ENCODE measurements at places on chromosomes 3 and 15.

DNA sequence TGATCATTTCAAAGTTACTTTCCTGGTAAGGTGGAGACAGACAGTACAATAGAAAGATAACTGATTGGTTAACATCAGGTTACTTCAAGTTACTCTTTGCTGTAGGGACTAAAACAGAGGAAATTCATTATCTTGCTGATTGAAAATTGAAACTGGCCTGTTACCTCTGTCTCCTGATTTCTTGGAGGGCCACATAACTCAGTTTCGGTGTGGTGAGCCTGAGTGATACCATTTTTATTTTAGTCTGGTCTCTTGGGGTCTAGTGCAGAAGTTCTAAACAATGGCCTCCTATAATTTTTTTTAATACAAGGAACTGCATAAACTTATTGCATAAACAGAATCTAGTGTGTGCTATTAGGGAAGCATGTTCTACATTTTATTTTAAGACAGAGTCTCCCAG is 1.2 kb upstream of the ICE2 start:
- DNase-seq, result no peak

DNA sequence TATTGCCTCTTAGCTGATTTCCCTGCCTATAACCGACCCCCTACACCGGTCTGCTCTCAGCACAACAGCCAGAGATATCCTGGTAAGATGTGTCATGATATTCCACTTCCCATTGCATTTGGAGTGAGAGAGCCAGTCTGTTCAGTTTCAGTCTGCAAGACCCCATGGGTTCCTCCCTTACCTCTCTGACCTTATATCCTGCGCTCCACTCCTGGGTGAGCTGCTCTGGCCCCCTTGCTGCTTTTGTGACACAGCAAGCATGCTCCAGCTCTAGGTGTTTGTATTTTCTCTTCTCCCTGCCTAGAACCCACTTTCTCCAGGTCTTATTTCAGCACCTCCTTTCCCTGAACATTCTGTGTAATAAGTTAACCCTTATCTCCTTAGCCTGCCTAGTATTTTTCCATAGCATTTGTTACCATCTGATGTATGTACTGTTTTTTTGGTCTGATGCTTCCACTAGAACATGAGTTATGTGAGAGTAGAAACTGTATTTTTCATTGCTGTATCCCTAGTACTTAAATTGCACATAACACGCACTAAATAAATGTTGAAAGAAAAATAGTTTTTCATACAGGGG is 44.2 kb downstream of the CMTM8 start:
- DNase-seq, result no peak

DNA sequence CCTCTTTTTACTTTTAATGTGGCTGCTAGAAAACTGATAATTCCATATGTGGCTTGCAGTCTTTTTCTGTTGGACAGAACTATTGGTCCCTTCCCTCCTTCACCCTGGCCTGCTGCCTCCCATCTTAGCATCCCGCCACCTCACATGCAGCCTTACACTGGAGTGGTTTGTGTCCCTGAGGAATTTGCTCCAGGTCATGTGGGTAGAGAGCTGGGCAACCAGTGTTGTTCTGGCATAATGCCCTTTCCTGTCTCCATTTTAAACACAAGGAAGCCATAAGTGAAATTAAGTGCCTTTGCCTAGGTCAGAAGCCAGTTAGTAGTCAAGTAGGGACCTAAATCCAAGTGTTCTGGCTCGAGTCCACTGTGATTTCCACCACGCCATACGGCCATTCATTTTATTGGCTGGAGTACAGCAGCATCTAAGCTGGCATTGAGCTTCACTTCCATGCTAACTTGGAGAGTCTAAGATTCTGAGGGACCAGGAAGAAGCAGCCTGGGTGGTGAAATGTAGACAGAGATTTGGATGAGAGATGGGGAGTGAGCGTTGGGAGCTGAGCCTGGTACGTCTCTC is 46.0 kb upstream of the PLXNA1 start:
- DNase-seq, result no peak

GRCh38 chr3:127792541-127793292 is 29.6 kb downstream of the MGLL start:
- DNase-seq, result no peak

GRCh38 chr3:83002869-83003445 is 1241.5 kb upstream of the GBE1 start:
- DNase-seq, result no peak

- no peak for DNase-seq
Observed at GRCh38 chr3:170485696-170486095, 67.0 kb downstream of the CLDN11 start.

- DNase-seq, result no peak
Observed at GRCh38 chr15:100761290-100761935, 118.2 kb upstream of the ALDH1A3 start.

DNA sequence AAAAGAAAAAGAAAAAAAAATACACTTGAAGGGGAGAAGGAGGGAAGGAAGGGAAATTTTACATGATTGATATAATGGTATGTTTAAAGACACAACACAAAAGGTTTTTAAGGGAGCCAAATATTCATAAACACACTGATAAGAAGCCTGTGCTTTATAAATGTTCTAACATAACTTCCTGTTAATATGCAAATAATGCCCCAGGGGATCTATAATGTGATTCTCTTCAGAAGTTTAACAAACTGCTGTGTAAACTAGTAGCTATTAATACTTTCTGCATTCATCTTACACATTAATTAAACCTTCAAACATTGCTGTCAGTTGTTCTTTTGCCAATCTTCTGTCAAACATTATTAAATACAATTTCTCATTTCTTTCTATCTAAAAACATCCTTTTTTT is 231.6 kb downstream of the TJP1 start:
- DNase-seq, result no peak

DNA sequence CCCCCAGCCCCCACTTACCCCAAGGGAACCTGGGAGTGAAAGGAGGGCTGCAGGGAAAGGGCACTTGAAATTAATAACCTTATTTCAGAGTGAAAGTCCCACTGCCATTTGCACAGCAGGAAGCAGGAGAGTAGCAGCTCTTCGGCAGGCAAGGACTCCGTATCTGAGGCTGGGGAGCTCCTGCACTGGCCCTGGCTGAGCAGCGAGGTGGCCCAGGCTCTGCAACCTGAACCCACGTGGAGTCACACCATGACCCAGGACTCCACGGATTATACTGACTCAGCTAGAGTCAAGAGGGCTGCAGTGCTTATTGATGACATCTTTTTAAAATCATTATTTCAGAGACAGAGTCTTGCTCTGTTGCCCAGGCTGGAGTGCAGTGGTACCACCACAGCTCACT is 214.5 kb downstream of the XXYLT1 start:
- no peak for DNase-seq

GRCh38 chr15:31407376-31407775 is 80.7 kb downstream of the KLF13 start:
- no peak for DNase-seq

DNA sequence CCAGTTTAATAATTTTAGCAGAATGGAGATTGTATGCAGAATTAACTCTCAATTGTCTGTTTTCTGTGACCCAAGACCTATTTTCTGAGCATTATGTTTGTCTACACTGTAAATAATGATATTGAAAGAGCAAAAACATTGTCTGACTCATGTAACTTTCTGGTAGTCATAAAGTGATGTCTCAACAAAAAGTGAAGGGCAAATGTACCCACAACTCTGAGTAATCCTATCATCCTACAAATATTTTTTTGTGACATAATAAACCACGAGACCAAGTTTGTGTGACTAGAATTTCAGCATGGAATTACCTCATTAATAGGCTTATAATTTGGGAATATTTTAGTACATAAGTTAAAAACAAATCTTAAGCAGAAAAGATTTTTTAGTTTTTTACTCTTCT is 15.4 kb upstream of the ABHD10 start:
- DNase-seq, result no peak

GRCh38 chr3:151477591-151478334 is 16.9 kb upstream of the IGSF10 start:
- no peak for DNase-seq

Data from stimulated activated CD8-positive, alpha-beta memory T cell treated with anti-CD3 and anti-CD28 coated beads, Interleukin-12 subunit alpha, Interleukin-12 subunit beta, amount 100 ng/mL, for 4 hours (primary cell).